ENCODE measurements at places on chromosomes 16 and 17.

- DNase-seq = no peak
Observed at GRCh38 chr16:81595629-81596292, 151.2 kb downstream of the CMIP start.

GRCh38 chr17:42818379-42818778, 5.7 kb downstream of the BECN1 start:
- DNase-seq = no peak

- DNase-seq = no peak
Observed at GRCh38 chr16:89449726-89450335, 40.5 kb downstream of the ANKRD11 start.

DNA sequence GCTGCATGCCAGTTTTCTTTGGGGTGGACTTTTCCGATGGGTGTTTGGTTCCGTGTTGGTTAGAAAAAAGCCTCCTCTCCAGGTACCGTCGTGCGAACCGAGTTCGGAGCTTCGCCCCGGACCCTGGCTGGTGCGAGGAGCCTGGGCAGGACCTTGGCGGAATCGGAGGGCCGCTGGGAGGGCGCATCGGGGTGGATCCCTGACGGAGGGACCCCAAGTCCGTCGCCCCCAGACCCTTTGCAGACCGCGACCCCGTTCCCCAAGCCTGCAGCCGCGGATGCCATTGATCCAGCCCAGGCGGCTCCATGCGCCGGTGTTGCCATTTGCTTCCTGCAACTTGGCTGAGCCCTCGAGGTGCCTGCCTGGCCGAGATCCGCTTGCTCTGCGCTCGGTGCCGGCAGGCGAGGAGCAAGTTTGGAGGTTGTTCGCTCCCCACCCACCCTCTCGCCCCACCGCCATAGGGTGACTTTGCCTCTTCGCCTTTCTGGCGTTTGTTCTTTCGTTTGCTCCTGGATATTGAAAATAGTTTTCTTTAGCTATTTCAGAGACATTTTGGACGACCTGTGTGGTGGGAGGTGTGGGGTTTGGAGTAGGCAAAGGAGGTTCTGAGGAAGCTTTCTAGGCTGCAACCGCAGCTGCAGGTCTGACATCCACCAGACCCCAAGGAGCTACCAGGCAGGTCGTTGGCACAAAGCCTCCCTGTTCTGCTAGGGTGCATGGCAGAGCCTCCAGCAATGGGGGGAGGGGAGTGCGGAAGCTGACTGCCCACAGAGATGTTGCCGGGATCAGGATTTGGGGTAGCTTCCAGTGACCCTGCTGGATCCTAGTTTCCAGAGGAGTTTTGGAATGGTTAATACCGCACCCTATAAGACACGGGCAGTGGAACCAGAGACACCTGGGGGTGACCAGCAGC, 58.2 kb downstream of the RAP1GAP2 start:
- no peak for DNase-seq

DNA sequence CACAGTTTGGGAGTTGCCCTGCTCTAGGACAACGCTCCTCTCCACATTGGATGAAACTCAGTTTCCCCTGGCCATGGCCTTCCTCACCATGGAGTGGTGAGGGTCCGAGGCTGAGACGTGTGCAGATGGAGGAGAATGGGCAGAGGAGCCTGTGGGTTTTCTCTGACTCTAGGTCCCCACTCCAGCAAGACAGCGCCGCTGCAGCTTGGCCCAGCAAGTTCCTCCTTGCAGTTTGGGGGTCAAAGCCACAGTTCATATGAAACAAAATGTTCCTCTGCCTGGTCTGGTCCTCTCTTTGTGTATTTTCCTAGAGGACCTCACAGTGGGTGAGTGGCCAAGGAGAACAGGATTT, 2.3 kb downstream of the C16orf54 start:
- no peak for DNase-seq

- DNase-seq = no peak
Observed at GRCh38 chr17:74125156-74125555, 78.3 kb upstream of the RPL38 start.

- DNase-seq = no peak
Observed at GRCh38 chr17:82015311-82015971, 7.2 kb downstream of the CENPX start.

DNA sequence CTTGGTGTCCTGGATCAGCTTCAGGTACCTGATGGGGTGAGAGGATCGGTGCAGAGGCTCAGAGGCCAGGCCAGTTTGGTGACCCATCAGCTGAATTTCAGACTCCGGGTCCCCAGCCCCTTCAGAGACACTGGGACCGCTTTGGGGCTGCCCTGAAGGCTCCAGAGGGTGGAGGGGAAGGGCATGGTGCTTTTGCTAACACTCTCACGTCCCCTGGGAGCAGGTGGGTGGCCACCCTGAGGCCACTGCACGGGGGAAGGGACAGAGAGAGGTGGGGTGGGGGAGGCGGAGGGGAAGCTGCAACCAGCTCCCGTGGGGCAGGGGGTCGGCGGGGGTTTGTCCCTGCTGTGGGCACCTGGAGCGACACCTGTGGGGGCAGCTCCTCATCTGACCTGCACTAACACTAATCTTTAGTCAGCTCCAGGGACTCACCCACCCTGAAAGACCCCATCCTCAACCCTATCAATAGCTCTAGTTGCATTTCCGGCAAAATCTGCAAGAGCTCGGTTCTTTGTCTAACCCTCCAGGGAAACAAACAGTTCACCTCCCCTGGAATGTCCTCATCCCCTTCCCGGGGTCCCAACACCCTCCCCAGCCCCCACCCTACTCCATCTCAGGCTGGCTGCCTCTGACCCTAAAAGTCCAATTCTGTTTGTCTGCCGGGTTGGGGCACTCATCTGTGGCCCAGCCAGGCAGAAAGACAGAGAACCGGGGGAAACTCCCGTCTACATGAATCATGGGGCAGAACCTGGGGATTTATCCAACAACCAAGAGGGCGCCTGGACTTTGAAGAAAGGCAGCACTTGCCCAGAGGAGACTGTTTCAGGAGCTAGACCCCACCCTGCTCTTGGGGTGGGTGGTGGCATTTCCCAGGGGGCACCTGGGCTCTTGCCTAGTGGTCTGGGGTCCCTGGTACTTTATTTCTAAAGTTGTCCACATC, 91.9 kb upstream of the CBX4 start:
- DNase-seq = no peak

DNA sequence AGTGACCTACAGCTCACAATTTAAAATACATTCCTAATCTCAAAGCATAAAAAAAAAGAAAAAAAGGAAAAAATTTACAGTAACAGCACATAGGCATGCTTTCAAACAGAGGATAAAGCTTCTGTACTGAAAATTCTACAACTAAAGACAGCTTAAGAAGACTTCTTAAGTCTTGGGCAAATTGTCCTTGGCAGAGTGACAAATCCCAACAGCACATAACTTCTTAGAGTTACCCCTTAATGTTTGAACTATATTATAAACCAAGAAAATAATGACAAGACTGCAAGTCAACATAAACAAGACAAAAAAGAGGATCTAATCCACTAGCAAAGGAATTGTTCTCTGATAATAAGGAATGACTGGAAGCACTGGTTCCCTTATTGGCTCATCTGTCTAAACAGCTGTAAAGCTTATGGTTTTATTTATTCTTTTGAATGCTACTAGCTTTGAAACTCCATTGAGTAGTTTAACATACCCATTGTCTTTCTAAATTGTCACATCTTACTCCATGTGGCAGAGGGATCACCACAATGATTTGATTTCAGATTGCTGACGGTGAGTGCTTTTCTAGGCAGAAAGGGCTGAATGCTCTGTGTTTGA, 1576.8 kb upstream of the GOT2 start:
- DNase-seq = no peak

DNA sequence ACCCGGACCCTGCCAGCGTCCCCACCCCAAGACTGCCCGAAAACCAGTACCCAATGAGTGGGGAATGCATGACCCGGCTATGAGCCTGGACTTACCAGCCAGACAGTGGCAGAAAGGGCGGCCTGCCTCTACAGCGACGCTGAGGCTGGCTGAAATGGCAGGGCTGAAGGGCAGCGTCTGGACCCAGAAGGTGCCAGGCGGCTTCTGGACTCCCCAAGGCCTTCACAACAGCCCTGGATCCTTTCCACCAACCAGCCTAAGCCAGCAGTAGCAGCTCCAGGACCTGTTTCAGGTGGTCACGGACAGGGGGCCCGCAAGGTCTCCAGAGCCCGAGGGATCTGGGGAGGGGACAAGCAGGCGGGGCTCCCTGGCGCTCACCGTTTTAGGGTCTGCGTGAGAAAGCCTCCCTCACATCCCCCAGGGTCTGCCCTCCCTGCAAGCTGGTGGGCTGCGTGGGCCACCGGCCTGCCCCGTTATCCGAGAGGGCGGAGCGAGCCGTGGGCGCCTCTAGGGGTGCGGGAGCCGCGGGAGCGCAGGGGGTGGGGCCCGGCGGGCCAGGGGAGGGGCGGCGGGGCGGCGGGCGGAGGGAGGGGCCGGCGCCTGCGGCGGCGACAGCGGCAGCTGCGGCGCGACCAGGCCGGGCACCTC, at the start of gene RIPOR1:
TSS of gene RIPOR1 (plus strand) at position 608 of the 648 bp plus-strand sequence. CDS start 9,618 bp downstream, outside the sequence.
- no peak for DNase-seq

DNA sequence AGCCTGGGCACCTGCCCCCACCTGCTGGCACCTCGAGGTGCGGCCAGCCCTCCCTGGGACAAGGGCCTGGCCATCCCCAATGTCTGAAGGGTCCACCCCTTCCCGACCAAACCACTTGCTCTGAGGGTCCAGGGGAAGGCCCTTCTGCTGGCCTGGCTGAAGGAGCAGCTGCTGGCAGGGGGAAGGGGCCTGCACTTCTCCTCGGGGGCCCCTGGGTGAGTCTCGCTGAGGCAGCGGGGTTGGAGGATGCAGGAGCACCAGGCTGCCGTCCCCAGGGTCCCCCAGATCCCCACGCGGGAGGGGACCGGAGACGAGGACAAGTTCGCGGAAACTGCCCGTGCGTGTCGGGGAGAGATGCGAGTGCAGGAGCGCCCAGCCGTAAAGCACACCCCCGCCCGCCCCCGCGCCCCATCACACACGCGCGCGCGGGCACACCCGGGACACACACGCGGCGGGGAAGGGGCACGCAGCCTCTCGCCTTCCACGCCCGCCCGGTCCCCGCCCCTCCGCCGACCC, 725 bp upstream of the CACNA1H start:
- DNase-seq = no peak

- DNase-seq = no peak
Observed at GRCh38 chr17:78237401-78238012, 6.1 kb downstream of the TMEM235 start.

DNA sequence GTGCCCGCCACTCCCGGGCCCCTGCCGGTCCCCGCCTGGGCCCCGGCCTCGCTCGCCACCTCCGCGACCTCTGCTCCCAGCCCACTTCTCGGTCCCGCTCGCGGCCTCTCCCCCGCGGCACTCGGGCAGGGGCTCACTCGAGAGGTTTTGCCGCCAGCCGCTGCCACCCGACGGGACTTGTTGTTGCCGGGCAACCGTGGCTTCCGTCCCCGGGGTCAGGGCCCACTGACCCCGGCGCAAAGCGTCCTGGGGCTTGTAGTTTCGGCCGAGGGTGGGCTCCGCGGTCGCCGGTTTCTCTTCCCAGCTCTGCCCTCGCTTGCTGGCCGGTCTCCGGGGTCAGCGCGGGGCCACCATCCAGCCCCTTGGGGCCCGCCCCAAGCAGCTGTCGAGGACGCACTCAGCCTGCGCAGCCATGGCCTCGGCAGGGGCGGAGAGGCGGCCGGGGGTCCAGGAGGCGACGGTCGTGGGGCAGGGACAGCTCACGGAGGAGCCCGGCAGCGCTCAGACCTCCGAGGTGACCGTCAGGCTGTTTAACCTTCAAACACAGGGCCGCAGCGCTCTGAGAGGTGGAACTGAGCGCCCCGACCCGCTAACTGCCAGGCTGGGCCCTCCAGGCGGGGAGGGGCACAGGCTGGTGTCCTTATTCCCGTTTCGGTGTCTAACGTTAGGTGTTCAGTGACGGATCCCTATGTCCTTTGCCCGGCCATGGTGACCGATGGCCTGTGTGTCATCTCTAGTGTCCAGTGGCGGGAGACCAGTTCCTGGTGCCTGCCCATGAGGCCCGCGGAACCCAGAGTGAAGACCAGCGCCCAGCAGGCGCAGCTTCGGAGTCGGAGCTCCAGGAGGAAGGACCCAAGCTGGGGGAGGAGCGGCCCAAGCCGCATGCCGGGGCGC, at the start of the genes C16orf86 and ENKD1:
TSS of gene C16orf86 (plus strand) at position 256 of the 894 bp plus-strand sequence. CDS start at position 413, 157 bp downstream.
TSS of gene ENKD1 (minus strand) at position 192 of the 894 bp plus-strand sequence. CDS start 308 bp downstream, outside the sequence.
- no peak for DNase-seq

DNA sequence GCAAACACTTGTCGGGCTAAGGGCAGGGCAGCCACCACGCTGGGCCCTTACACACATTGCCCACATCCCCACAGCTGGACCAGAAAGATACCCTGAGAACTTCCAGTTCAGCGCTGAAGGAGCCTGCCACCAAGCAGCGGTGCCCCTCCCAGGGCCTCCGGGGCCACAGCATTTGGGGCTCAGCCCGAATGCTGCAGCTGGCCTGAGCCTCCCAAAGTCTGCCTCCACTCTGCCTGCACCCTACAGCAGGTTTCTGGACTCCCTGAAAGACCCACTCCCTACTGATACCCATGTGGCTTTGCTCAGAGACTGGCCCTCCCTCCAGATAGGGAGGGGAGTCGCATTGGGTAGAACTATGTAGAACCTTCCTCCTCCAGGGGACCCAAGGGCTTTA, 1.5 kb downstream of the MCRIP1 start:
- DNase-seq = no peak

- no peak for DNase-seq
Observed at GRCh38 chr17:8123695-8124349, at the start of gene HES7. TSS of gene HES7 (minus strand) at chr17:8124106. CDS start at chr17:8124084, 22 bp downstream.

DNA sequence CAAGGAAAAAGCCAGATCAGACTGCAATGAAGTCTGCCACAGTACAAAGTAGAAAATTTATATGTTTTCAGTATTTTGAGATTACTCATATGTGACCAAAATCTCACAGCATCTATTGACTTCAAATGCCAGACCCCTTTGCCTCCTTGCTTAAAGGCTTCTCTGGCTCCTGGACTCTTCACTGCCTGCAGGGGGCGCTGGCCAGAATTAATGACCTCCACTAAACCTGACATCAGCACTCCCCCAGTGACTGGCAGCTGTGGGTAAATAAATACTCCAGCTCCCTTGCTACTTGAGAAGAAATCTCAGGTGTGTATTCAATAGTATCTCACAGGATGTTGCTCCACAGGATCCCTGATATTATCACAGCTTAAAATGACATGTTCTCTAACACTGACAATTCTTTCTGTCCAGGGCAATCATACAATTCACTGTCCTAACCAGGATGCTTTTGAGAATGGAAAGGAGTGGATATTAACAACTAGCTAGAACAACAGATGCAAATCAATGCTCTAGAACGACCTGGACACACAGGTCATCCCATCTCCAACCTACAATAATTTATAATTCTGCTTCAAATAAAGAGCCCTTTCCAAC, 4.0 kb downstream of the BECN1 start:
- no peak for DNase-seq

- no peak for DNase-seq
Observed at GRCh38 chr16:3671424-3671823, 16.9 kb downstream of the DNASE1 start.

DNA sequence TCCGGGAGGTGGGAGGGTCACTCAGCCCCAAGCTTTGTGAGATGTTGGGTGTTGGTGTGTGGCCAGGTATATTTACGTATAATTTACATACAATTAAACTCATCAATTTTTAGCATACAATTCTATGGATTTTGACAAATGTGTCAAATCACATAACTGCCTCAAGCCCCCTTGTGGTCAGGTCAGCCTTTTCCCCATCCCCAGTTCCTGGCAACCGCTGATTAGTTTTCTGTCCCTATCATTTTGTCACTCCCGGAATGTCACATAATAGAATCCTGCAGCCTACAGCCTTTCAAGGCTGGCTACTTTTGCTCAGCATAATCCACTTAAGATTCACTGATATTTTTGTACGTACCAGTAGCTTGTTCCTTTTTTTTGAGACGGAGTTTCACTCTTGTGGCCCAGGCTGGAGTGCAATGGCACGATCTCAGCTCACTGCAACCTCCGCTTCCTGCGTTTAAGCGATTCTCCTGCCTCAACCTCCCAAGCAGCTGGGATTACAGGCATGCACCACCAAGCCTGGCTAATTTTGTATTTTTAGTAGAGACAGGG, 19.3 kb upstream of the RAI1 start:
- DNase-seq = no peak

- DNase-seq = no peak
Observed at GRCh38 chr16:62853887-62854286, 817.6 kb upstream of the CDH8 start.

Data from cerebellar nuclear complex (tissue), 1 donor.